Stimulated activated CD8-positive, alpha-beta memory T cell treated with anti-CD3 and anti-CD28 coated beads, Interleukin-4, amount 100 ng/mL, for 24 hours (primary cell): ENCODE measurements at places on chromosomes 16 and 17.

- no peak for DNase-seq
These were observed 377.7 kb upstream of the MAF start for GRCh38 chr16:79977940-79978836.

- DNase-seq = peak; percentile 37
These were observed 19.3 kb downstream of the CDH1 start for GRCh38 chr16:68756239-68756915.

DNA sequence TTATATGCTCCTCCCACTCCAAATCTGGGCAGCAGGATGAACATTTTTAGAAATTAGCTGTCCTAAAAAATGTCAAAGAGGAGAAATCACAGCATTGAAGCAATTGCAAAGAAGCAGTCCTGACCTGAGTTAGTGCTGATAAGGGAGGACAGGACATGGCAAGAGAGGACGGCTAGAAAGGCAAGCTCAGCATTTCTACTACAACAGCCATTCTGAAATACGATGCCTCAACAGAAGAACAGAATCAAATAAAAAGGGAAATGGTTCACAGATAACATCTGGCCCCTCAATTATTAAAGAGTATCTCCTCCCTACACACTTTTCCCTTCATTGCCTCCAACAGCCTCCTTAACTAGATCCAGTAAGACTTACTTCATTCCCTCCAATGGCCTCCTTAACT lies 18.3 kb downstream of the VPS53 start:
- no peak for DNase-seq

- peak; percentile 15 for DNase-seq
These were observed 133.3 kb upstream of the CIBAR2 start for GRCh38 chr16:85245307-85246172.

- no peak for DNase-seq
These were observed 327.7 kb downstream of the HAPSTR1 start for GRCh38 chr16:9419161-9419560.

GRCh38 chr17:12851901-12852435 lies 62.7 kb downstream of the ARHGAP44 start:
- DNase-seq = no peak

- no peak for DNase-seq
These were observed 77.0 kb downstream of the WWOX start for GRCh38 chr16:78176435-78176834.

DNA sequence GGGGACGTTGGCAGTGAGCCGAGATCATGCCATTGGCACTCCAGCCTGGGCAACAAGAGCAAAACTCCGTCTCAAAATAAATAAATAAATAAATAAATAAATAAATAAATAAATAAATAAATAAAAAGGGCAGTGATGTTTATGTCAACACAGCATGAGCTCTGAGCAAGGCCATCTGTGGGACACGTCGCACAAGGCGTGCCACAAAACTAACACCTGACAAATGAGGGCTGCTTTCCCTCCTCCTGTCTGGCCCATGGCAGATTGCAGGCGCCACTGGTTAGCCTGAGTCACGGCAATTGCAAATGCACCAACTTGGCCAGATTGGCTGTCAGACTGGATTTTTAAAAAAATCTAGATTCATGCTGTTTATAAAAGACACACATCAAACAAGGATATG lies 25.9 kb upstream of the SPNS3 start:
- DNase-seq = no peak

DNA sequence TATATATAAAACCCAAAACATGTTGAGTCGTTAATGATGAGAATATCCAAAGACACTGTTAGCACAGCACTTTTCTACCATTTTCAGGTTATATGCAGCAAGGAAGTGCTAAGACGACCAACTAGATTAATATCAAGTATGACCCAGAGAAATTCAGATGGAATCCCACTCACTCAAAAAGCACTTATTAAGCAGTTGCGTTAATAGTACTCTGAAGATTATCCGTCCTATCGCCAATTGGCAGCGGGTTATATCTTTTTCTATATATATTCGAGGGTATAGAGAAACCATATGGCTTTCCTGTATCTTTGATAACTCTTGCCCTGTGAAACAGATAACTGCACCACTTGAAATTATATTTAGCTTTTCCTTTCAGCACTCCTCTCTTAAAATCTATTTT lies 1.1 kb downstream of the CRLF3 start:
- DNase-seq = no peak

DNA sequence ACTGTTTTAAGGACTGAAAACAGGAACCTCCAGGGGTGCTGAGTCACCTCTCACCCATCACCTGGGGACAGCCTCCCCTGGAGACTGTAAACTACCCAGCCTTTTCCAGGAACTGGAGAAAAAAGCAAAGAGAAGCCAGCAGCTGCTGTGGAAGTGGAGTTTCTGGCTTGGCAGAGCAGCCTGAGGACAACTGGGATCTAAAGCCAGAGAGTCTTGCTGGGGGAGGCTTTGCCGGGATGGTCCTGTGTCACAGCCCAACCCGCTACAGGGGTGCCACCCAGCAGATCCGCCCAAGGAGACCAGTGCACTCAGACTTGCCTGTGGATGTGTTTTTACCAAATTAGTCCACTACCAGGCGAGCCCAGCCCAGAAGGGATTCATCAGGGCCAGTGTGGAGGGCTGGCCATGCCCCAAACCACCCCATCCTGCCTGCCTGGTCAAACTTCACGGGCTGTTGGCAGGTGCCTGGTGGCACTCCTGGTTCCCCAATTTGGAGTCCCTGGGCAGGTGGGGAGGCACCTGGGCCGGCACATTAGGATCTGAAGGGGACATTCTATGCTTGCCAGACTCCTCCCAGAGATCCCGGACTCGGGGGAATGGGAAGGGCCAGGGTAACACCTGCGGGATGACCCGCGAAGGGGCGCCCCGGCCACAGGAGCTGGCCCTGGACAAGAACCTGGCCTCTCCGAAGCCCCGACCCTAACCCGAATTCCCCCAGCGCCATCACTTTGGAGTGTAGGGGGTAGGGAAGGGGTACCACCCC lies 771 bp downstream of the MSRB1 start:
- no peak for DNase-seq

DNA sequence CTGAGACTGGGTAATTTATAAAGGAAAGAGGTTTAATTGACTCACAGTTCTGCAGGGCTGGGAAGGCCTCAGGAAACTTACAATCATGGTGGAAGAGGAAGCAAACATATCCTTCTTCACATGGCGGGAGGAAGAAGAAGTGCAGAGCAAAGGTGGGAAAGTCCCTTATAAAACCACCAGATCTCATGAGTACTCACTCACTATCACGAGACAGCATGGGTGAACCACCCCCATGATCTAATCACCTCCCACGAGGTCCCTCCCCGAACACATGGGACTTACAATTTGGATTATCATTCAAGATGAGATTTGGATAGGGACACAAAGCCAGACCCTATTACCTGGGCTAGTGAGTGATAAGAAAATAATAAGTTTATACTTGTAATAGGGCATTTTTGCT lies 70.6 kb upstream of the HS3ST2 start:
- no peak for DNase-seq

DNA sequence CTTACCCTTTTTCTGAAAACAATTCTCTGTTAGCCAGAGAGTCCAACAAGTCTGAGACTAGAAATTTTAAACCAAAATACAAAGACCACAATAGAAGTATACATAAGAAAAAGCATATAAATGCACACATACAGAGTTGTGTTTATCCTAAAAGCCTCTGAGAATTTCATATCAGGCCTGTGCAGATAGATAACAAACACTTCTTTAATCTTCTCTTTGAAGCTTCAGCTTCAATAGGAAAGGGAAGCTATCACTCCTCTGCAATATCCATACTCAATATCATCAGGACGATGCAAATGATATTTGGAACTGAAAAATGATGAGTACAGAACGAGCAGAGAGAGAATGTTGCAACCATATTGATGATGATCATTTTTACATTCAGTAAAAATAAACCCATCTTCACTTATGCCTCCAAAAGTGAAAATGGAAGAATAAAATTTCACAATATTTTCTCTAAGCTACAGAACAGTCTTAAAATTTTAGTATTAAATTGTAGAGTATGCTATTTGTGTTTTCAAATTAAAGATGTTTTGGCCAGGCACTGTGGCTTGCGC lies 61.6 kb downstream of the SKAP1 start:
- DNase-seq = no peak

DNA sequence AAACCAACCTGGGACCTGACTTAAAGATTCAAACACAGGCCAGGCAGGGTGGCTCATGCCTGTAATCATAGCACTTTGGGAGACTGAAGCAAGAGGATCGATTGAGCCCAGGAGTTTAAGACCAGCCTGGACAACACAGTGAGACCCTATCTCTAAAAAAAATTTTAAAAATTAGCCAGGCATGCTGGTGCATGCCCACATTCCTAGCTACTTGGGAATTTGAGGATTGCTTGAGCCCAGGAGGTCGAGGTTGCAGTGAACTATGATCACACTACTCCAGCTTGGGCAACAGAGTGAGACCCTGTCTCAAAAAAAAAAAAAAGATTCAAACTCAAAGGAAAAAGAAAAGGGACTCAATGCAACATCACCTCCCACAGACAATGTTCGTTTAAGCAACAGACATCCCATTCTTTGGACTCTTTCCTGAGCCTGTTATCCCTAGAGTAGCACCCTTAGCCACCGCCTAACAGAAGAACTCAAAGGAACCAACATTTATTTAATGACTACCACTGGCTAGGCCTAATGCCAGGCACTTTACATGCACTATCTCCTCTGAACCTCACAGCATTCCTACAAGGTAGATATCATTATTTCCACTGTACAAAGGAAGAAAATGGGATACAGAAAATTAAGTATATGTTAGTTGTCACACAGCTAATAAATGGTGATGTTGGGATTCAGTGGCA lies 12.7 kb downstream of the MYO18A start:
- DNase-seq = no peak

DNA sequence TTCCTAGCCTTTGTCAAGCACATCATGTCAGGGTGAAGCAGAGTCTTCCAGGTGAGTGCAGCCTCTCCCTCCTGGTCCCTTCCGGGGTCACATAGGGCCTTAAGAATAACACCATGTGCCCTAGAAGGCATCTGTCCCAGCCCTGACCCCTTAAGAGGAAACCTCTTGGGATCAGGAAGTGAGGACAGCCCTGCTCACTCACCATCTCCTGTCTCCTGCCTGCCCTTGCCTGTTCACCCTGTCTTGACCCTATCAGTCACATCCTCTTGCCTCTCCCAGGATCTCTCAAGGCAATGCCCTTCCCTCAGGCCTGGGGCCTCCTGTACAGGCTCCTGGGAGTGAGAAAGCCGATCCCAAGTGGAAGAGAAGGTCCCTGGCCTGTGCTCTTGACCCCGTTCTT lies 13.9 kb downstream of the MYL4 start:
- DNase-seq = no peak

DNA sequence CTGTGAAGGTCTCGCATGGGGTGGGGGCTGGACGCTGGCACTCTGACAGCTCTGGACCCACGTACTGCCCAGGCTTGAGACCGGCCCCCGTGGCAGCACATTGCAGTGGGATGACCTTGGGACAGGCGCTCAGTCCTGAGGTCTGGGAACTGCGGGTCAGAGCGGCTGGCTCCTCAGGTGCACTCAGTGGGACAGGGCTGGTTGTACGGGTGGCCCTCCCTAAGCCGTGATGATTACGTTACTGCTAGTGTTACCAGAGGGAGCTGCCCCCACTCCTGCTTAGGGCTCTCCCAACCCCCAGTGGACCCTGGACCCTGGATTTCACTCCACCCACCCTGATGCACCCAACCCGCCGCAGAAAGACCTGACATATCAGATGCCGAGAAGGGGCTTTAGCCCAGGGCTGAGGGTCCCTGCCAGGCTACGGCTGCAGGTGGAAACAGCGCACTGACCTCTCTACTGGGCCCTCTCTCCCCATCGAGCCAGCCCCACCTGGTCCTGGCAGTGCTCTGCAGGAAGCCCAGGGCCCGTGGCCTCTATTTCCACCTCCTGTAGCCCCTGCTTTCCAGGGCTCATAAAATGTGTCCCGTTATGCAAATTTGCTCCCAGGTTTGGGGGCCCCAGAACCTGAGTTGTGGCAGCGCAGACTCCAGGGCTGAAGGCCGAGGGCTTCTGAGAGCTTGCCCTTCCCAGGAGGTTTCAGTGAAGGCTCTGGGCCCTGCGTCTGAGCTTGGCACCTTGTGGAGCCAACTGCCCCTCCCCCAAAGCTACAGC lies 77.2 kb downstream of the RTN4RL1 start:
- DNase-seq = no peak

- DNase-seq = no peak
These were observed 5.3 kb downstream of the KDM6B start for GRCh38 chr17:7839190-7839875.

- no peak for DNase-seq
These were observed 20.5 kb downstream of the USP7 start for GRCh38 chr16:8943001-8943763.

- DNase-seq = no peak
These were observed 5.7 kb upstream of the DOC2B start for GRCh38 chr17:187130-187529.

GRCh38 chr17:53629188-53629587 lies 193.5 kb upstream of the KIF2B start:
- DNase-seq = no peak

GRCh38 chr16:48052731-48053417 lies 102.9 kb downstream of the ABCC12 start:
- DNase-seq = no peak

DNA sequence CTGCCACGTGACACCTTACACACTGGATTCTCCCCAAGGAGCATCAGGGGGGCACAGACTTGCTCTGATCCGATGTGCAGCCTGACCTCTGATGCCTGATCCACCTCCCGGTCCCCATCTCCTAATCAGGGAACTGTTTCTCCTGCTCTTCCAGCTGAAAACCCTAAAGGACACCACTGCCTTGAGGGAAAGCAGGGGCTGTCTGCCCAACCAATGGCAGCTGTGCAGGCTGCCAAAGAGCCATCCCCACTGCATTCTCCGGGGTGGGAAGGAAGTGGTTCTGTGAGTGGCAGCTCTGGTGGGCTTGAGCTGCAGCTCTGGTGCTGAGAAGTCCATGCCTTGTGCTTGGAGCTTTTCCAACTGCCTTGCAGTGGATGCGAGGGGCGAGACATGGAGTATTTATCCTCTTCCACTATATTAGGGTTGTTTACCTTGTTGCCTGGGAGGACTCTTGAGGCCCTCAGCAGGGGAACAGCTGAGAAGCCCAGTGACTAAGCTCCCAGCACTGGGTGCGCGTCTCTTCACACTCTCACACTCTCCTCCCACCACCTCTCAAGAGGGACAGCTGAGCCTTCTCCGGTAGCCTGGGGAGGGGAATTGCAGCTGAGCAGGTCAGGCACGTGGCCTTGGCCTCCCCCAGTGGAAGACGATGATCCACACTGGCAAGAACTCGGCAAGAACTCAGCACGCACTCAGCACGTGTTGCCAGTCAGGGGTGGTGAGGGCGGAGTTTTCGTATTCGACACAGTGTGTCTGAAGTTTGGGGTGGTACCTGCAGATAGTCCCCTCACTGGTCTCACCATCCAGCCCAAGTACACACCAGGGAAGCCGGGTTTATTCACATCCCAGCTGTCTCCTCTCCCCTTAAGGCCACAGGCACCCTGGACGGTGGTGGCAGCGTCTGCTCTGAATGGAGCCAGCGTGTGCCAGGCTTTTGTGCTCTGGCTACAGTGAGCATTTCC lies 21.1 kb upstream of the SPATA32 start:
- DNase-seq = no peak

GRCh38 chr17:59607817-59608403 lies 11.8 kb upstream of the CLTC start:
- no peak for DNase-seq
